Endodermal cell (in vitro differentiated cells): ENCODE measurements at places on chromosomes 11 and 22.

DNA sequence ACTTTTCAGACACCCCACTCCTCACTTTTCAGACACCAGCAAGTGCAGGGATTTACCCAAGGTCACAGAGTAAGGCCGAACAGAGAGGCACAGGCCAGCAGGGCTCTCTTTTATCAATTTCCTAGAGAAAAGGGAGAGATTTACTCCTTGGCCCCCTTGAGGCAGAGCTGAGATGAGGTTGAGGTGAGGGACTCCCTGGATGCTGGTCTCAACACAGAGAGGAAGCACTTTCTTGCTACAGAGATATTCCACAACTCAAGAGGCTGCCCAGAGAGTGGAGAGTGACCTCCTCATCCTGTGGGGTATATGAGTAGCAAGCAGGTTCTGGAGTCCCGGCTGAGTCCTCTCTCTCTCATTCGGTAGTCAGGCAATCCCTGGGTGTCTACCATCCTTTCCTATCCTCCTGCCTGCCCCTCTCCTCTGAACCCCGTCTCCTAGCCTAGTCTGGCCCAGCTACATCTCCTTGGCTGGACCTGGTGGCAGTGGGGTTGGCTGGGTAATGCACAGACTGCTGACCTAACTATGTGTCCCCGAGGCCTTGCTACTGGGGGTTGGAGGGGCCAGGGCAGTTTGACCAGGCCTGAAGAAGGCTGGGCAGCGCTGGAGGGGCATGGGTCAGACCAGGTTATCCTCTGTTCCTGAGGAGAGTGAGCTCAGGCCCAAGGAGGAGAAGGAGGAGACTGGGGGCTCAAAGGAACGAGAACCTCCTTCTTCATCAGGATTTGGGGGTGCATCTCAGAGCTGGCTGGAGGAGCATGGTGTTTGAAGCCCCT is 1.8 kb upstream of the ARHGEF17 start:
- peak; percentile 72 for DNase-seq

DNA sequence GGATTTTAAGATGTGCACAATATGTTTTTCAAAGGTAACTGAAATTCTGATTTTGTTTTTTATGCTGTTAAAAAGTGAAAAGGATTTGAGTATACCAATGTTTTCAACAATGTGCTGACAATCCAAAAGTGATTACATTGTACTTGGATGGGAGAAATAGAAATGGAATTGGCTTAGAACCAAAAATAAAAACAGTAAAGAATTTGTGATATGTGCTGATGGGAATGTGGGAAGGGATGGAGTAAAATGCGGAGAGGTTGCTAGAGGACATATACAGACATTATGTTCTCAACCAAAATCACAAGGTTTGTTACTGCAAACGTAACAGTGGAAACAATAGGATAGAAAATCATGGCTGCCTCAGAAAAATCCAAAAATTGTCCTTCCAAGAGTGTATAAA is 279.3 kb upstream of the TENM4 start:
- no peak for DNase-seq

- no peak for DNase-seq
These were observed 192.5 kb downstream of the CEP164 start for GRCh38 chr11:117520201-117520600.

- no peak for DNase-seq
These were observed 64.2 kb downstream of the SLC36A4 start for GRCh38 chr11:93133488-93134109.

GRCh38 chr11:40162901-40163883 is 1296.3 kb downstream of the LRRC4C start:
- DNase-seq: no peak

DNA sequence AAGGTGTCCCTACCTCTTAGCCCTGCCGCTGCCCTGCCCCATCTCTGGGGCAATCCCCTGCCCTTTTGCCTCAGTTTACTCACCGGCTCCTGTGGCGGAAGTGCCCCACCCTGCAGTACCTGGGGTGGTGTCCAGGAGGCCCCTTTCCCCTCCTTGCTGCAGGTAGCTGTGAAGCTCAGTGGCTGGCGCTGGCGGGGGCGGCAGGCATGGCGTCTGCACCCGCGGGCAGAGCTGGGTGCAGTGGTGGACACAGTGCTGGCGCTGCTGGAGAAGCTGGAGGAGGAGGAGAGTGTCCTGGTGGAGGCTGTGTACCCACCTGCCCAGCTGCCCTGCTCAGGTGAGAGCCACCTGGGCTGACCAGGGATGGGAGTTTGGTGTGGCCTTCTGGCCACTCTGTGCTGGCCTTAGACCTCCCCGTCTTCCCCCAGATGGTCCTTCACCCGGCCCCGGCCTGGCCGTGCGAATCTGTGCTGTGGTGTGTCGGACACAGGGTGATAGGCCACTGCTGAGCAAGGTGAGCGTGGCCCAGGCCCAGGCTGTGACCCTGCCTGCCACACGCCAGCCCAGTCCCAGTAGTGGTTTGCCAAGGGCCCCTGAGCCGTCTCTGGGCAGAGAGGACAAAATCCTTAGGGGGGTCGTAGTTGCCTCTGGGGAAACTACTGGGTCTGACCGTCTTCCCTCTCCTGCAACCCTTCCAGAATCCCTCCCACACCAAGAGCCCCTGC is 4.0 kb downstream of the CARNS1 start:
- no peak for DNase-seq

- DNase-seq: peak; percentile 67
These were observed 30.6 kb upstream of the TSKU start for GRCh38 chr11:76752321-76753143.

DNA sequence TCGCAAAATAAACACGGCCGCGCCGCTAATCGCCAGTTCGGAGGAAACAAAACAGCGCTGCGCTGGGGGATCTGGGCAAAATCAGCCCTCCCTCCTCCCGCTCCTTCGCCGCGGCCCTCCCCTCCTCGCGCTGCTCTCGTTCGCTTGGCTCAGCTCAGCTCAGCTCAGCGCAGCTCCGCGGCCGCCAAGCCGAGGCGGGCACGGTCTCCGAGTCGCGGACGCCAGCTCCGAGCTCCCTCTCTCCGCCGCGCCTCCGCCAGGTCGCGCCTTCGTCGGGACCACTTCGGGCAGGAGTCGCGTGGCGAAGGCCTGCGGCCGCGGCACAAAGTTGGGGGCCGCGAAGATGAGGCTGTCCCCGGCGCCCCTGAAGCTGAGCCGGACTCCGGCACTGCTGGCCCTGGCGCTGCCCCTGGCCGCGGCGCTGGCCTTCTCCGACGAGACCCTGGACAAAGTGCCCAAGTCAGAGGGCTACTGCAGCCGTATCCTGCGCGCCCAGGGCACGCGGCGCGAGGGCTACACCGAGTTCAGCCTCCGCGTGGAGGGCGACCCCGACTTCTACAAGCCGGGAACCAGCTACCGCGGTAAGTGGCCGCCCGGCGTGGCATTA is at the start of gene SPON1:
SPON1 (plus strand) TSS at position 162 of the 607 bp plus-strand sequence; CDS start at position 344, 182 bp downstream.
- DNase-seq: peak; percentile 91

DNA sequence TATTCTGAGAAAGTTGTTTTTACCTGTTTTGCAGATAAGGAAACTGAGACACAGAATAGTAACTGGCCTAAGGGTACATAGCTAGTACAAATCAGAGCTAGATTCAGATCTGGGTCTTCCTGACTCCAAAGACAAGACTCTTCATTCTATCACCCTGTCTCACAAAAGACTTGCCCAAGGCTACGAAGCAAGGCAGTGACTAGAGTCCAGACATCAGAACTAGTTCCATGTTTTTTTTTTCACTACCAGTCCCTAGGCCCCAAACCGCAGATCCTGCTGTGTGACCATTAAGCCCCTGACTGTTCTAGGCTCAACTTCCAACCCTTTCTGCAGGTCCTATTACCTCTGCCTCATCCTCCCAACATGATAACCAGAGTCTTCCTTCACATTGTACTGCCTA is 1.5 kb downstream of the BACE1-AS start:
- no peak for DNase-seq

- peak; percentile 24 for DNase-seq
These were observed 15.8 kb upstream of the ETS1 start for GRCh38 chr11:128603003-128603696.

GRCh38 chr11:128585498-128586238 is 1.7 kb downstream of the ETS1 start:
- peak; percentile 74 for DNase-seq

DNA sequence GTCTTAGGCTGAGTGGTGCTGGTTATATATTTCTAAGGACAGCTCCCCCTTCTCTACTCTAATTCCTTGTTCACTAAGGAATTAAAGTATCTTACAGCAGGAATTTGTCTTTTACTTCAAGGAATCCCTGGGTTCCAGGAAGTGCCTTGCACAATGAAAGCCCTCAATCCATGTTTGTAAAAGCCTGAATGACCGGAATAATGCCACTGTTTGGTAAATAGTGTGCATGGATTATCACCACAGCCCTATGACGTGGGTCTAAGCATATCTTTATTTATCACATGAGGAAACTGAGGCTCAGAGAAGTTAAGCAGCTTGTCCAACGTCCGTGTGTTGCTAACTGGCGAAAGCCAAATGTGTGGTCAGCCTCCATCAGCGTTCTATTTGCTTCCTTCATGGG is 135.7 kb upstream of the NAV2 start:
- DNase-seq: no peak

- no peak for DNase-seq
These were observed 81.5 kb downstream of the GRK3 start for GRCh38 chr22:25645964-25646363.

- DNase-seq: no peak
These were observed 425.4 kb downstream of the JRKL start for GRCh38 chr11:96815236-96815635.

GRCh38 chr11:46273511-46274205 is 3.8 kb upstream of the CREB3L1 start:
- no peak for DNase-seq

- DNase-seq: peak; percentile 74
These were observed 32.8 kb downstream of the PARVA start for GRCh38 chr11:12410006-12410728.

DNA sequence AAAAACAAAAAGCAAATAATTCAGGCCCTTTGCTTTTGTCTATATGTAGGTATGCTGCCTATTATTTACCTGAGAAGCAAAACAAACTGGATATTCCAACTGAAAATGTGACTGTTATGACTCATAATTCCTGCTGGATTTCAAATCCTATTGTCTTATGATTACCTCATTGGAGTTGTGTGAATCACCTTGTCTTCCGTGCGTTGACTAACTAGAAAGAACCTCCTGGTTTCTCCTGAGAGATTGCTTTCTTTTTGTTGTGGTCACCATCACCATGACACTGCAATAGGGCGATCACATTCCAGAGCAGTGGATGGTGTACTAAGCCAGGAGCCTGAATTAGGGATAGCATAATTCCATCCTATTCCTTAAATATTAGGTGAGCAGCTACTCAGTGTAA is 23.0 kb upstream of the EXPH5 start:
- no peak for DNase-seq

- DNase-seq: no peak
These were observed 280.4 kb upstream of the LUZP2 start for GRCh38 chr11:24216488-24216887.

DNA sequence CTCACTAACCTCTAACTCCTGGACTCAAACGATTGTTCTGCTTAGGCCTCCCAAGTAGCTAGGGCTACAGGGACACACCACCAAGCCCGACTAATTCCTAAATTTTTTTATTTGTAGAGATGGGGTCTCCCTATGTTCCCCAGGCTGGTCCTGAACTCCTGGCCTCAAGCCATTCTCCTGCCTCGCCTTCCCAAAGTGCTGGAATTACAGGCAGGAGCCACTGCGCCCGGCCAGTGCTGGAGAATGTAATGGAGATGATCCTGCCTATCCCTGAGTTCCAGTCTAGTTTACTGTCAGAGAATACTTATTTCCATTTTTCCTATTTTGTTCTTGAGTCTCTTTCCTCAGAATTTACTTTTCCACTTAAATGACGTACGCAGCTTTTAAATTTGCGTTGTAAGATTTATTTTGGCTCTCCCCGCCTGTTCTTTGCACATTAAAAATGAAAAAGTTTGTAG is at the start of gene CHEK1:
CHEK1 (plus strand) TSS at position 408 of the 458 bp plus-strand sequence. CDS start 1,606 bp downstream, outside the sequence.
- DNase-seq: peak; percentile 50
